ENCODE measurements at places on chromosomes 16 and 17. TPM values are rescaled to one million over a fixed set of nuclear protein-coding genes. Genes with fewer than 3 reads are reported as not detected.

Gene FAM20A
- 14.9 TPM for total RNA-seq

Gene STX1B
- total RNA-seq, result 2.1 TPM

Gene TBC1D3B
- 1.8 TPM for total RNA-seq

Gene SPHK1
- 22.3 TPM for total RNA-seq

Gene TP53TG3B
- not detected for total RNA-seq

Gene CAPN15
- total RNA-seq, result 21.3 TPM

Gene CCL8
- 0.26 TPM for total RNA-seq

Gene TMEM100
- 2.6 TPM for total RNA-seq

Gene GAS2L2
- total RNA-seq, result not detected

Gene YBX2
- under 0.01 TPM for total RNA-seq

Gene CA7
- not detected for total RNA-seq

Gene LYRM1
- total RNA-seq, result 87.1 TPM

Gene PMP22
- total RNA-seq, result 74.0 TPM

Gene MRPL58
- total RNA-seq, result 35.2 TPM

Gene OTOP3
- total RNA-seq, result not detected

Gene UBALD2
- 7.3 TPM for total RNA-seq

Gene AXIN1
- 18.7 TPM for total RNA-seq

Gene CLEC19A
- not detected for total RNA-seq

Gene CFAP97D1
- total RNA-seq, result under 0.01 TPM

Gene TBC1D3I
- 0.51 TPM for total RNA-seq

Gene GPR139
- total RNA-seq, result not detected

Gene MAP2K6
- 18.2 TPM for total RNA-seq

Gene PIPOX
- total RNA-seq, result 0.83 TPM

Gene RHBDL3
- total RNA-seq, result 0.17 TPM

Gene MYOCD
- 0.17 TPM for total RNA-seq

Gene PPL
- total RNA-seq, result 50.5 TPM

Gene AHSP
- not detected for total RNA-seq

Gene MVP
- total RNA-seq, result 336 TPM

Gene RSAD1
- 28.4 TPM for total RNA-seq

Gene TERB1
- under 0.01 TPM for total RNA-seq

Gene SCNN1B
- total RNA-seq, result not detected
